CD4-positive, alpha-beta T cell treated with Interleukin-17A for 1 hour (primary cell): ENCODE measurements at places on chromosomes 12 and 14.

DNA sequence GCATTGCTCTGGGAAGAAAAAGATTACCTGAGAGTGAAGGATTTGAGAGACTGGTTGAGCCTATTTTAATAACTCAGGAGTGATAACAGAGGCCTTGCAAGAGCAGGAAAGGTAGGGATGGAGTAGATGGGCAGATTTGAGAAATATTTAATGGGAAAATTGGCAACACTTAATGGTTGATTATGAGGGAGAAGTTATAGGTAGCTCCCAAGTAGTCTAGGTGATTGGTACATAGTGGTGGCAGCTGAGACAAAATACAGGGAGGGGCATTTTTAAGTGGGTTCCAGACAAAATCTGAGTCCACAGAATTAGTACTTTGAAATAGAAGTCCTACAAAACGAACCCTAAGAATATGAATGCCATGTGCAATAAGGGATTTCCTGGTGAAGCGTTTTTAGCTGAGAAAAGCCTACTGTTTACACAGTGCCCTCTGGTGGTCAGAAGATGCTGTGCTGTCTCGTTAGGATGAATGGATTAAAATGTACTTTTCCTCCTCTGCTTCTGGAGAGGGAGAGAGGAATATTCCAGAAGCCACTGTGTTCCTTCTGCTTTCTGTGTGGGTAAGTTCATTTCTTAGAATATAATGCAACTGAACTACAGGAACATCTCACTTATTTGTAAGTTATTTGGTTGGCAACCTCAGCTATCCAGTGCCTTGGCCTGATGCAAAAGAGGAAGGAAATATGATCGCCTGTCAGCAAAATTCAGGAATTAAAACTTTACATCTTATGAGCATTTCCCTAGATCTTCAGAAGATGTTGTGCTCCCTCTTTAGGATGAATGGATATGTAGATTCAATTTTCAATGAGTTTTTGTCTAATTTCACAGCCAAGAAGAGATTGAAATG, 6.5 kb downstream of the ZBTB1 start:
- DNase-seq: peak; percentile 82

- DNase-seq: no peak
Measured at GRCh38 chr12:109632342-109632741, 58.7 kb downstream of the MVK start.

GRCh38 chr12:82529101-82529500, 157.6 kb upstream of the TMTC2 start:
- DNase-seq: no peak

DNA sequence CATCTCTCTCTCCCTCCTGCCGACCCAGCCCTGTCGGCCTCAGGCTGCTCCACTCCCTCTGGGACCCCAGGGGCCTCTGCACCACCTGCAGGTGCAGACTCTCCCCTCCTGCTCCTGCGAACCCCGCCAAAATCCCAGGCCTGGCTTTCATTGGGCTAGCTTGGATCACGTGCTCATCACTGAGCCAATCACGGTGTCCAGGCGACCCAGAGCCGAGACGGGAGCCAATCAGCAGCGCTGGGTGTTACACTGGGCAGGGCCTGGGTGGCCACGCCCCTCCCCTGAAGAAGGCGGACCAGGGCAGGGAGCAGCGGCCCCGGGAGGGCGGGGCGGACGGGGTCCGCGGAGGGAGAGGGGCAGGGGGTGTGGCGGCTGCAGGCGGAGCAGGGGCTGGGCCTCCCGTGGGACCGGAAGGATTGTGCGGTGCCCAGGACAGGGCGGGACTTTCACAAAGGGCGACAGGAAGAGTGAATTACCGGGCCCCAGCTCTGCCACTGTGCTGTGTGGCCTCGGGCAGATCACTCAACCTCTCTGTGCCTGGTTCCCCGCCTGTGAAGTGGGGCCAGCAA, 66.6 kb upstream of the FBRSL1 start:
- DNase-seq: peak; percentile 44

- no peak for DNase-seq
Measured at GRCh38 chr14:76135722-76136121, 16.0 kb upstream of the GPATCH2L start.

DNA sequence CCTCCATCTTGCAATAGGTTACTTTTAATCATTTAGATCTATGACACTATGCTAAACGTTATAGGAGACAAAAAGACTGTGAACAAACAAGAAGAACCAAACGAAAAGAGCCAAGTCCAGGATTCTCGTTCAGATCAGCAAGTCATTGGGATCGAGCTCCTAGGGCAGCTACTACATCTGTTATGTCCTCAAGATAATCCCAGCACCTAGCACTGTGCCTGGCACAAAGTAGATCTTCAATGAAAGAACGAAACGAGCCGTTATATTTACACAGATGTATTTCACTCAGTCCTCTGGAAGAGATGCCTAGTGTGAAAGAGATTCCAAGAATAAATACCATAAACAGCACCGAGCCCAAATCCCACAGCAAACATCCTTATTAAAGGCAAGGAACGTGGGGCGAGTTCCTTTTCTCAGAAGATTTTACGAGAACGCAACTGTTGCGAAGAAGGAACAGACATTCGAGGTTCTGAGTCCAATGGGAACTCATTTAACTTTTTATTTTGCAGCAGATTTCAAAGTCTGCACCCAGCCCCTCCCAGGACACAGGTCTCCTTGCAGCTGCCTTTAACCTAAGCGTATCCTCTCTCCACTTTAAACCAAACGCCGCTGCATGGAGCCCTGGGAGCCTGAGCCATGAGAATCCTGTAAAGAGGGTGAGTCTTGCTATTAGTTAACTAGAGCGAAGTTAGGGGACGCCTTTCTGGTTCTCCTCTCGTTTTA, 544 bp upstream of the TDP1 start:
- DNase-seq: no peak

DNA sequence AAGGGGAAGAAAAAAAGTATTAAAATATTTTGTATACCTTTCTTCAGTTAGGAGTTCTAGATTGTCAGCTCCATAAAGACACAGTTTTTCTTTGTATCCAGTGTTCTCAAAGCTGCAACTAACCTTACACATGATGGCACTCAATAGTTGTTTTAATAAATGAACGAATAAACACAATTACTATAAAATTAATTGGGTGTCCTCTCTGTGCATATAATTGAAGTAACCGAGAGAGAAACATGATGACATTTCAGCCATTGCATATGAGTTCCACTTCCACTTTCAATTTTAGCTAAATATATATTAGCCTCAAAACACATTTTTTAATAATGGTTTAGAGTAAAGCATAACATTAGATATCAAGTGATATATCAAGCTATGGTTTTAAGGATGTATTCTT, 671.2 kb downstream of the LRFN5 start:
- no peak for DNase-seq

- peak; percentile 38 for DNase-seq
Measured at GRCh38 chr12:38921025-38921677, 15.8 kb upstream of the CPNE8 start.
